Panc1 (cell line): ENCODE measurements at places on chromosomes 1 and 21.

DNA sequence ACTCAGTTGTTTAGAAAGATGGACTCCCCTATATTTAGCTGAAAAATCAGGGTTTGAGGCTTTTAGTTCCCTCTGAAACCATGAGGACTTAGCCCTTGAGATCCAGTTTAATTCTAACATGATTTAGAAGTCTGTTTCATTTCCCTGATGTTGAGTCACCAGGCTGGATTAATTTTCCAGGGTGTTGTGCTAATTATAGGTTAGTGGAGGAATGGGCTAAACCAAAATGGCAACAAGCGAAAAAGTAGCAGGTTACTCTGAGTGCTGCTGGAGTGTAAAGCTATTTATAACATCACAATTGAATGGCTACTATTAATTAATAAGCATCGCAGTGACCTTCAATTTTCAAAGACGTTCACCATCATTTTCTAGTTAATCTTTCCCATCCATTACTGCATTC lies 15.5 kb upstream of the USP24 start:
- no peak for DNase-seq

DNA sequence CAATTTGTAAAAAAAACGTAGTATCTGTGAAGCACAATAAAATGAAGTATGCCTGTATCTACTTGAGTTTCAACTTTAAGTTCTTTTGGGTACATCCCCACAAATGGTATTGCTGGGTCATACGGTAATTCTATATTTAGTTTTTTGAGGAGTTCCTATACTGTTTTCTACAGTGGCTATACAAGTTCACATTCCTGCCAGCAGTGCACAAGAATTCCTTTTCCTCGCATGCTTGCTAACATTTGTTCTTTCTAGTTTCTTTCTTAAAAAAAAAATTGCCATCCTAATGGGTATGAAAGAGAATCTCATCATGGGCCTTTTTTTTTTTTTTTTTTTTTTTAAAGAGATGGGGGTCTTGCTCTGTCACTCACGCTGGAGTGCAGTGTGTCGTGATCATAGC lies 41.9 kb downstream of the UCK2 start:
- DNase-seq, result no peak

GRCh38 chr1:43308635-43309404 lies 8.0 kb downstream of the TIE1 start:
- DNase-seq, result no peak

DNA sequence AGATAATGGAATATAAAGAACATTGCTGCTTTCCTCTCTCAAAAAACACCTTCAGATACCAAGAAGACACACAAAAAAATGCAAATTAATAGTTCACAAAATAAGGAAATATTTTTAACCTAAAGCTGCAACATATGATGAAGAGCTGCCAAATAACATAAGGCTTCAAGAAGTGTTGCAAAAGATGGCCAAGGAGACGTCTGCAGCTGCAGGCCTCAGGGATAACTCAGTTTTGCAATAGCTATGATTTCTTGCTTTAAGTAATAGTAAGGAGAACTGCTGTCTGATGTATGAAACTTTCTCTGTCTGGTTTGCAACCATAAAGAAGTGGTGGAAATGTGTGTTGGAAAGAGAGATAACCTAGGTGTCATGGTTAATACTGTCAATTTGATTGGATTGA lies 1237.5 kb downstream of the MRPL39 start:
- DNase-seq, result no peak

DNA sequence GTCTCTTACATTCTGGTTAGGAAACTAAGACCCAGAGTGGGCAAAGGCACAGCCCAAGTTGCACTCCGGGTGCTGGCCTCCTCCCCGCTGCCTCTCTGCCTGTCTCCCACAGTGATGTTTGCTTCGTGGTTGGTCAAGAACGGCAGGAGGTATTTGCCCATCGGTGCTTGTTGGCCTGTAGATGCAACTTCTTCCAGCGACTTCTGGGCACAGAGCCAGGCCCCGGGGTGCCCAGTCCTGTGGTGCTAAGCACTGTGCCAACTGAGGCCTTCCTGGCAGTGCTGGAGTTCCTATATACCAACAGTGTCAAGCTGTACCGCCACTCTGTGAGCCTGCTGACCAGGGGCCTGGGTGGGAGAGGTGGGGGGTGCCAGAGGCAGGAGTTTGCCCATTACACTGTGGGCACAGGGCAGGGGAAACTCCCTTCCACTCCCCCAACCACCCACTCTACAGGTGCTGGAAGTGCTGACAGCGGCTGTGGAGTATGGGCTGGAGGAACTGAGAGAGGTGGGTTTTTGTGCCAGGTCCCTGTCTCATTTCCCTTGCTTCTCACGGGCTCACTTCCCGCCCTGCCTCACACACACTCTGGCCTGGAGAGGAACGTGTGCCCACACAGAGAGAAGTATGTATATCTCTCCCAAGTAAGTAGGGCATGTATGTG lies 1.9 kb downstream of the BTBD19 start:
- no peak for DNase-seq

- DNase-seq, result no peak
Measured at GRCh38 chr1:101278238-101278637, 41.4 kb downstream of the S1PR1 start.

GRCh38 chr1:17086751-17087150 lies 32.5 kb downstream of the PADI2 start:
- DNase-seq, result no peak

- DNase-seq, result no peak
Measured at GRCh38 chr1:25873120-25873519, 2.4 kb downstream of the PAQR7 start.

GRCh38 chr1:116915086-116915661 lies 5.5 kb downstream of the PTGFRN start:
- no peak for DNase-seq

GRCh38 chr1:185741551-185741950 lies 7.4 kb downstream of the HMCN1 start:
- no peak for DNase-seq

DNA sequence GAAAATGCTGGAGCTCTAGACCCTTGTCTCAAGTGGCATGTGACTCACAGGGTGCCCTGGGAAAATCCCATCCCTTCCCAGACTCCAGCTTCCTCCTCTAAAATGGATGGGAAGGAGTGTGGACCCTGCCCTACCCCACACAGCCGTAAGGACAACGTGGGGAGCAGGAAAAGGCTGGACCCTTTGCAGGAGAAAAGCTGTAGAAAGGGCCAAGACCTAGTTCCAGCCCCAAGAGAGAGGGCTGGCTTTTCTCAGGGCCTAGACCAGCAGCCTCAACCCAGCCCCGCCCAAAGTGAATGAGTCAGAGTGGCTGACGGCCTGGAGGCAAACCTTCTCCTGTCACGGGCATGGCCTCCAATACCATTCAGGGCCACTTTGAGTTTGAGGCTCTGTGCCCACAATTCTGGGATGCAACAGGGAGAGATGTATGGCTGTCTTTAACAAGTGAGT lies 1.1 kb downstream of the LAMB3 start:
- DNase-seq, result no peak
